Right renal cortex interstitium (tissue), 3 donors: ENCODE measurements at places on chromosomes 7 and 10. TPM values are rescaled to one million over a fixed set of nuclear protein-coding genes. Genes with fewer than 3 reads are reported as not detected.

DNA sequence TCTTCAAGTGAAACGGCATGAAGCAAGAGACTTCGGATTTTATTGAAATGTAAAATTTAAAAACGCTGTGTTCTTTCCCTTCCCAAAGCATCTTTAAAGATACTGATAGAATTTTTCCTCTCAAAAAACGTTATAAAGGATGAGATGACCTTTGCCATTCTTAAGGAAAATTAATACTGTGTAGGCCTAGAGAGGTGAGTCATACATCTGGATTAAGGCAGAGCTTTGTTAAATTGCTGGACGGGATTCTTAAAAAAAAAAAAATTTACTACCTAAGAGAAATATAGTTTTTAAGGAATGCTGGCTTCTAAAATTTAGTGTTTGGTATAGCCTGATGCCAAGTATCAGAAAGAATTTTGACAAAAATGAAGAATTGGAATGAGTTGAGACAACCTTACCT, 6.3 kb upstream of the HBP1 start:
- no peak for DNase-seq

- no peak for DNase-seq
Observed at GRCh38 chr10:2049560-2049959, 312.2 kb upstream of the ADARB2 start.

DNA sequence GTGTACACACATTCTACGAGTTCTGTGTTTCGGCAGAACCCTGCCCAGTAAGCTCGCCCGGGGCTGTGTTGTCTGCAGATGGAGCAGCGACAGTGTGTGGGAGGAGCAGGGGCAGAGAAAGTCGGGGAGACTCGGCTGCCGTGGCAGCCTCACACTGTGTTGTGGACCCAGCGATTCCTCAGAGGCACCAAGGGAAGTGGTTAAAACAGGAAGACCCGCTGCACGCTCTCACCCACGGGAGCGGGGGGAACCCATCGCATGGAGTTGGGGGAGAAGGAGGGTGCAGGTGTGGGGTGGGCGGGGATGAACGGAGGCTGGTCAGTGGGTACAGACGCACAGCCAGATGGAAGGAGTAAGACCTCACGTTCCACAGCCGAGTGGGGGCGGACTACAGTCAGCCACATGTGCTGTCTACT, 250.2 kb downstream of the ELFN1 start:
- no peak for DNase-seq

GRCh38 chr10:101968940-101969321, 87.0 kb downstream of the ARMH3 start:
- DNase-seq, result no peak

DNA sequence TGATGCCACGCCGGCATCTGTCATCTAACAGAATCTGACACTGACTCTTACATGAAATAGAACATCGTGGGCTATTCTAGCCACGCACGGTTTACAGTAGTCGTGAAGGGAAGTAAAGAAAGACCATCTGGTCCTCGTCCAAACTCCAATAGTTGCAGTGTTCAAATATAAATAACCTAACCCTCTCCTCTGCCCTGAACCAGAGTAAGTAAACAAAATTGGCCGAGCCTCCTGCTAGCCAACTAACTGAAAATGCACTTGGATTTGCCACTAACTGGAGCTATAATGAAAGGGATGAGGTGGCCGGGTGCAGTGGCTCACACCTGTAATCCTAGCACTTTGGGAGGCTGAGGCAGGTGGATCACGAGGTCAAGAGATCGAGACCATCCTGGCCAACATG, 29.5 kb upstream of the ZC3HAV1L start:
- no peak for DNase-seq

- DNase-seq, result no peak
Observed at GRCh38 chr7:107838816-107839565, 36.0 kb upstream of the SLC26A3 start.

DNA sequence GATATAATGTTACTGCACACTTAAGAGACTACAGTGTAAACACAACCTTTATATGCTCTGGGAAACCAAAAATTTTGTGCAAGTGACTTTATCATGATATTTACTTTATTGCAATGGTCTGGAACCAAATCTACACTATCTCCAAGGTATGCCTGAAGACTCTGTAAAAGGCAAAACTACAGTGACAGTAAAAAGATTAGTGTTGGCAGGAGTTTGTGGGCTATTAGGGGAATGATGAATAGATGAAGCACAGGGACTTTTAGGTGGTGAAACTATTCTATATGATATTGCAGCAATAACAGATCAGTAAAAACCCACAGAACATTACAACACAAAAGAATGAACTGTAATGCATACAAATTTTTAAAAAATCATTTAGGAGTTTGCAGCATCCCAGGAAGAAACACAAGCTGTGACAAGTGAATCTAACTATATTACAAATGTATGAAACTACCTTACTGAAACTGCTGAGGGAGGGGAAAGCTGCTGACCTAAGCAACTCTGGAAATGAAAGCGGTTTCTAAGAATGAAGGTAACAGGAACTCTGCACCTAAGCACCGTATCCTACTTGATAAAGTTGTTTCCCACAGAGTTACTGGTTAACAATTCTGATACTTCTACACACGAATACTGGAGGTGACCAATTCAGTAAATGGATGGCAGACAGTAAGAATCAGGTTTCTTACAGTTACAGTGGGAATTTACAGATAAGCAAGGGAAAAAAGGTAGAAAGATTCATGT, 82.6 kb downstream of the ATE1 start:
- no peak for DNase-seq

DNA sequence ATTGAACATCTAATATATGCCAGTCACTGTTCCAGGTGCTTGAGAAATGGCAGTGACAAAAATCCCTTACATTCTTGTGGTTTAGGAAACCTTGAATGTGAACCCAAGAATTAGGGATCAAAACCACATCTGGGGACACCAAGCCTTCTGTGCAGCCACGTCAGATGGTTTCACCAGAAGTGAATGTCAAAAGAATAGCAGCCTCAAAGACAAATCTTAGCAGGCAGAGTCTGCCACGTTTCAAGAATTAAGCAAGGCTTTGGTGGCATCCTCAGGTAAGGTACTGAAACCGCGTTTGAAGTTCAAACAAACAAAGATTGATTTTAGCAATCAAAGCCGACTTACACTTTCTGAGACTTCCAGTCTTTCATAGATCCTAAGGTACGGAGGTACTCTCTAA, 225.5 kb upstream of the GNAI1 start:
- no peak for DNase-seq

DNA sequence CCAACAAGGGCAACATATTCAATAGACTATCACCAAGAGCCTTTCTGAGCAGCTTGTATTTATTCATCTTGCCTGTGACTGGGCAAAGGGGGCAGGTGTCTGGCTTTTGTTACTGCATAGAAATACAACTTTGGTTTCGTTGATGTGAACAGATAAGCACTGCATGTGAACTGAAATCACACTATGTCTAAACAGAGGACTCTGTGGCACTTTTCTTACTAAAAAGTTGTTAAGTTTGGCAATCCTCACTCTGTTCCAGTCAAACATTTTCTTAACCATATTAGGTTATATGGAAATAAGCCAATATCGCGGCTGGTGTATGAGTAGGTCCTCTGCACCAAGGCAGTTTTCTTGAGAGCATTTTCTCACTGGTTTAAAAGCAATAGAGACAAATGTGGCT, 48.5 kb downstream of the CALD1 start:
- DNase-seq, result no peak

GRCh38 chr10:42543840-42544372, 94.5 kb downstream of the ZNF33B start:
- DNase-seq, result no peak

DNA sequence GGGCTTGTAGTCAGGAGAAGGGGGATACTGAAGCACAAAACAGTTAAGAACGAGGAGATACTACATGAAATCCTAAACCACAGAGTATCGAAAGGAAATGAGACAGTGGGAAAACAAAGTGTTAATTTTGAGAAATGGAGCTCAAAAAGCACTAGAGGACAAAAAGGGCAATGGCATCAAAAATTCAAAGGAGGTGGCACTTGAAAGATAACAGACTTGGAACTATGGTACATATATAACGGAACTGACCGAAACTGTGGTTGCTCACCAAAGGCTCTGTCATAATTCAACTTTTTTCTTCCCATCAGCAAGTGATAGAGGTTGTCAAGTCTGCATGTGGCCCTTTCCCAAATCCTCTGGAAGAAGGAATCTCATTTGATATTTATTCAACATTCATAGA, 97.0 kb downstream of the CABCOCO1 start:
- DNase-seq, result no peak

- DNase-seq, result no peak
Observed at GRCh38 chr10:133343558-133343957, 3.6 kb upstream of the PRAP1 start.

GRCh38 chr10:120593693-120594092, 136.7 kb downstream of the PLPP4 start:
- no peak for DNase-seq

DNA sequence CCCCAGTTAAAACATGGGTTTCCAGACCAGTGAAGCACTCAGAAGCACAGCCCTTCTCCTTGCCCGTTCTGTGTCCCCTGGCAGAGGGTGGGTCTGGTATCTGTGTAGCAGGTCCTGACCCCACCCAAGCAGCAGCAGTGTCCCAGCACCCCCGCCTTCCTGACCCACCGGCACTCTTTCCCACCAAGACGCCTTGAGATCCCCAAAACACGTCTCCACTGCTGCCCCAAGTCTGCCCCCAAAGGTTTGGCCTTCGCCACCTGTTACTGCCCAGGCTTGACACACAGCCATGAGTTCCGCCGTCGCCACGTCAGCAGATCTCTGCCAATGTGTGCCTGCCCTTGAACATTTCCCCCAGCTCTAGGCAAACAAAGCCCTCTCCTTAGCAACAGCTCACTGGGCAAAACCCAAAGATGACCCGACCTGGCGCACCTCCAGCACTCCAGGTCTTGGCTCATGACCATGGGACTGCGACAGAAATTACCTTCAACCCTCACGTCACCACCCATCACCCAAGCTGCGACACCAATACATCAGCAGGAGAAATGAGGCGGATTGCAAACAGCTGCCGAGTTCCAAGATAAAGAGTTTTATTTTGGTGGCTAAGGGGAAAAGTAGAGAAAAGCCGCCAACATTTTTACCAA, 75.6 kb downstream of the CTBP2 start:
- no peak for DNase-seq

DNA sequence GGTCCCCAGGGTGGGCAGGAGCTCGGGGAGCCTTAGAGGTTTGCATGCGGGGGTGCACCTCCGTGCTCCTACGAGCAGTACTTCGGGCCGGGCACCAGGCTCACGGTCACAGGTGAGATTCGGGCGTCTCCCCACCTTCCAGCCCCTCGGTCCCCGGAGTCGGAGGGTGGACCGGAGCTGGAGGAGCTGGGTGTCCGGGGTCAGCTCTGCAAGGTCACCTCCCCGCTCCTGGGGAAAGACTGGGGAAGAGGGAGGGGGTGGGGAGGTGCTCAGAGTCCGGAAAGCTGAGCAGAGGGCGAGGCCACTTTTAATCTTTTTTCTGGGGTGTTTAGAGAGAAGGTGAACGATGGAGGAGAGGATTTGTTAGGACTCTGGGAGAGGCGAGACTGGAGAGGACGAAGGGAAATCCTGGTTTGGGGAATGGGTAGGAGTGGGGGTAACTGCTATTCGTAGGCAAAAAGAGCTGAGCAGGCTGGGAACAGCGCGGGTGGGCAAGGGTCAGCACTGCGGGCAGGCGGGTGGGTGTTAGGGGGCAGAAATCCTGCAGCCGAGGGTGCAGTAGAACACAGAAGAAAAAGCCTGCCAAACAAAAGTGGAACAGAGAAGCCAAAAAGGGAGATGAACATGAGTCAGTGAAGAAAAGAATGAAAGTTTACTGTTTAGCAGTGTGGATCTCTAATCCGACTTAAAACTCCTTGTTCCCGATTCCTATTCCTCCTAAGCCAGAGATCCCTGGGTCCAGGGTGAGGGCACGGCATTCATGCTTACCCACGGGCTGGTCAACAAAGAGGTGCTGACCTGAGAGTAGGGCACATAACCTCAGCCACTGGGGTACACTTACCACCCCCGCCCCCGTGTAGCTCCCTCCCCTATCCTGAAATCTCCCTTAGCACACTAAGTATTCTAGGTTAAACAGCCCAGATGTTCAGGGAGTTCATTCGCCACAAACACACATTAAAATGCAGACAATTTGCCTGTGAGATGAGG, 26.9 kb downstream of the PRSS2 start:
- DNase-seq, result no peak

DNA sequence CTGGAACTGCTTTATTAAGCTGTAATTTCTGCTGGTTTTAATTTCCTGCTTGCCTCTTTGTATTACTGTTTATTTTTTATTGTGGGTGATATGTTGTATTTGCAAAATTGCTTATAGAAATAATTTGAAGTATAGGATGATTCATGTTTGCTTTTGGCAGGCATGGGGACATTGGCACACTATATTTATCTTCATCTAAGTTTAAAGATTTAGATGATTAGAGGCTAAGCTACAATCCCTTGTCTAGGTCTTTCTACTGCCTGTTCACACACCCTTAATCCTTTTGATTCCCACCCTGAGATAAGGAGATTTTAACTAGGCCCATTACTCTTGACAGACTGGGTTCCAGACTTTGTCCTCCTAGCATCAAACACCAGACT, 182.8 kb upstream of the KAT6B start:
- no peak for DNase-seq

GRCh38 chr10:46273506-46274477, 13.0 kb upstream of the ANTXRL start:
- no peak for DNase-seq

GRCh38 chr10:22623633-22624253, 90.6 kb downstream of the PIP4K2A start:
- DNase-seq, result no peak

Gene MYH16
- 0.06 TPM for polyA plus RNA-seq

Gene LSM5
- polyA plus RNA-seq, result 98.9 TPM

Gene SHH
- 3.1 TPM for polyA plus RNA-seq

Gene DBF4
- 21.0 TPM for polyA plus RNA-seq

Gene EZH2
- polyA plus RNA-seq, result 35.2 TPM

Gene LLCFC1
- polyA plus RNA-seq, result 0.35 TPM
